ENCODE measurements at places on chromosomes 6 and 20.

GRCh38 chr6:136173519-136174507 lies 76.3 kb downstream of the MTFR2 start:
- no peak for DNase-seq

GRCh38 chr6:493840-494239 lies 102.3 kb downstream of the IRF4 start:
- DNase-seq, result no peak

- DNase-seq, result no peak
Measured at GRCh38 chr6:34587325-34587724, 31.2 kb upstream of the SPDEF start.

GRCh38 chr20:58045579-58045978 lies 182.9 kb downstream of the ANKRD60 start:
- DNase-seq, result no peak

GRCh38 chr6:42740725-42741124 lies 5.2 kb downstream of the TBCC start:
- DNase-seq, result no peak
